ENCODE measurements at places on chromosomes 1 and 21.

- no peak for DNase-seq
Measured at GRCh38 chr21:41962425-41962966, 8.7 kb upstream of the C2CD2 start.

- DNase-seq: no peak
Measured at GRCh38 chr1:65948609-65949229, 156.0 kb downstream of the PDE4B start.

DNA sequence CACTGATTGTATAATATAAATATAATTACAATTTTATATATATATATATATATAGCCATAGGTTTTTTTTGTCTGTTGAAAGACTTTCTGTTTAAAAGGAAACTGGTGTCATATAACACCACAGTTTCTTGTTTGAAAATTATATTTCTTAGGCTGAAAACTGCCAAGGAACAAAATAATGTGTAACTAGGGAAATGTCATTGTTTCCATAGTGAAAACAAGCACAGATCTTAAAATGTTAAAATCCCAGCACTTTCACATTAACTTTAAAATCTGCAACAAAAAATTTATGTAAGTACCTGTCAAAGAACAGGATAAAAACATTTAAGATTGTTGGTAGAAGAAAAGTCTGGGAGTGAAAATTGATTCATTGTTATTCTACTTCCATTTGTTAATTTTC, 104.2 kb downstream of the ATP6V1G3 start:
- DNase-seq: no peak

- no peak for DNase-seq
Measured at GRCh38 chr21:44653123-44653522, 1.3 kb downstream of the KRTAP12-4 start.

- no peak for DNase-seq
Measured at GRCh38 chr1:74356493-74356892, 121.3 kb downstream of the TNNI3K start.
